ENCODE measurements at places on chromosomes 16 and 17.

- no peak for DNase-seq
Observed at GRCh38 chr16:82302042-82302727, 132.2 kb upstream of the MPHOSPH6 start.

GRCh38 chr16:12900599-12901203 is 697 bp upstream of the SHISA9 start:
- DNase-seq: no peak

DNA sequence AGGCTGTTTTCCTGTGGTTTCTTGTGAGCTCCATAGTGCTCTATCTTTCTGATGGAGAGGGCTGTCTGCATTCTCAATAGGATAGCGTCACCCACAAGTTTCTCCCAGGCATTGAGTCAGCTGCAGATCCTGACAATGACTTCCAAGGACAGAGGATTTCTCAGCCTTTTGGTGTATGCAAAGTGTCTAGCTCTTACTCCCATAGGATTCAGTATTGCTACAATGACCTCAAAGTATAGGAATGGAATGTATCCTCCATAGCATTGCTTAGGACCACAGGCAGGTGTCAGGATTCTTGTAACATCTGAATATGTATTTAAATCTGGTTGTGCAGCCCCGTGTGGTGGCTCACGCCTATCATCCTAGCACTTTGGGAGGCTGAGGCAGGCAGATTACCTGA is 32.3 kb downstream of the SMIM36 start:
- no peak for DNase-seq

DNA sequence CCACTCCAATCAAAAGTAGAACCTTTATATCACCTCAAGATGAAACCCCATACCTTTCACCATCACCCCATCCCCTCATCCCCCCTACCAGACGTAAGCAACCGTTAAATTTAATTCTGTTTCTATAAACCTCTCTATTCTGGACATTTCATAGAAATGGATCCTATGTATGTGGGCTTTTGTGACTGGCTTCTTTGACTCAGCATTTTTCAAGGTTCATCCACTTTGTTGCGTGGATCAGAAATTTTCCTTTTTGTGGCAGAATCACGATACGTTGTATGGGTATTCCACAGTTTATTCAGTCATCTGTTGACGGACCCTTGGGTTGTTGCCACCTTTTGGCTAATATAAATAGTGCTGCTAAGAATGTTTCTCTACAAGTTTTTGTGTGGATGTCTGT is 8.6 kb downstream of the PLCG2 start:
- DNase-seq: no peak

DNA sequence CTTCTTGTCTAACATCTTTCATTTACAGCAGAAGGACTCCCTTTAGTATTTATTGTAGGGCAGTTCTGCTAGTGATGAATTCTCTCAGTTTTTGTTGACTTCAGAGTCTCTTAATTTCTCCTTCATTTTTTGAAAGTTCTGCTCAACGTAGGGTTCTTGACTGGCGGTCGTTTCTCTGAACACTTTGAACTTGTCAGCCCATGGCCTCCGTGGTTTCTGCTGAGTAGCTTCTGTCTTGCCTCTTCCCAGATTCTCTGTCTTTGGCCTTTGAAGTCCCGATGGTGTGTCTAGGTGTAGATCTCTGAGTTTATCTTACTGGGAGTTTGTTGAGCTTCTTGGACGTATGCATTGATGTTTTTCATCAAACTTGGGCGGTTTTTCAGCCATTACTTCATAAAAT is 13.4 kb downstream of the GAA start:
- DNase-seq: no peak

- no peak for DNase-seq
Observed at GRCh38 chr17:4014148-4014927, 50.1 kb upstream of the ATP2A3 start.
